ENCODE measurements at places on chromosomes 1 and 21. TPM values are rescaled to one million over a fixed set of nuclear protein-coding genes. Genes with fewer than 3 reads are reported as not detected.

The RIMS3 gene
- total RNA-seq, result 4.7 TPM

The CELA3A gene
- total RNA-seq, result not detected

The SMPDL3B gene
- 2.0 TPM for total RNA-seq

GRCh38 chr1:60866917-60867531 is 215.3 kb upstream of the NFIA start:
- H3K4me1 ChIP-seq, result no peaks in the 10 kb centered on the region
- no peak overlapping the region for H3K27ac ChIP-seq
- H3K36me3 ChIP-seq, result no peaks in the 10 kb centered on the region
- no peaks in the 10 kb centered on the region for H3K27me3 ChIP-seq
- no peak overlapping the region for H3K4me3 ChIP-seq

- H3K27ac ChIP-seq, result no peak overlapping the region
- H3K36me3 ChIP-seq, result no peaks in the 10 kb centered on the region
- H3K4me3 ChIP-seq, result no peak overlapping the region
These were observed 77.4 kb downstream of the RUNX1 start for GRCh38 chr21:34971656-34972055.

GRCh38 chr1:159678939-159679338 is 35.5 kb downstream of the CRP start:
- no peaks in the 10 kb centered on the region for H3K36me3 ChIP-seq
- no peaks in the 10 kb centered on the region for H3K4me1 ChIP-seq
- no peaks in the 10 kb centered on the region for H3K27me3 ChIP-seq
- no peak overlapping the region for H3K4me3 ChIP-seq

GRCh38 chr1:175262621-175263020 is 70.0 kb upstream of the KIAA0040 start:
- no peak for DNase-seq
- no peaks in the 10 kb centered on the region for H3K27me3 ChIP-seq
- peaks cover 4% of the 10 kb centered on the region for H3K4me1 ChIP-seq

DNA sequence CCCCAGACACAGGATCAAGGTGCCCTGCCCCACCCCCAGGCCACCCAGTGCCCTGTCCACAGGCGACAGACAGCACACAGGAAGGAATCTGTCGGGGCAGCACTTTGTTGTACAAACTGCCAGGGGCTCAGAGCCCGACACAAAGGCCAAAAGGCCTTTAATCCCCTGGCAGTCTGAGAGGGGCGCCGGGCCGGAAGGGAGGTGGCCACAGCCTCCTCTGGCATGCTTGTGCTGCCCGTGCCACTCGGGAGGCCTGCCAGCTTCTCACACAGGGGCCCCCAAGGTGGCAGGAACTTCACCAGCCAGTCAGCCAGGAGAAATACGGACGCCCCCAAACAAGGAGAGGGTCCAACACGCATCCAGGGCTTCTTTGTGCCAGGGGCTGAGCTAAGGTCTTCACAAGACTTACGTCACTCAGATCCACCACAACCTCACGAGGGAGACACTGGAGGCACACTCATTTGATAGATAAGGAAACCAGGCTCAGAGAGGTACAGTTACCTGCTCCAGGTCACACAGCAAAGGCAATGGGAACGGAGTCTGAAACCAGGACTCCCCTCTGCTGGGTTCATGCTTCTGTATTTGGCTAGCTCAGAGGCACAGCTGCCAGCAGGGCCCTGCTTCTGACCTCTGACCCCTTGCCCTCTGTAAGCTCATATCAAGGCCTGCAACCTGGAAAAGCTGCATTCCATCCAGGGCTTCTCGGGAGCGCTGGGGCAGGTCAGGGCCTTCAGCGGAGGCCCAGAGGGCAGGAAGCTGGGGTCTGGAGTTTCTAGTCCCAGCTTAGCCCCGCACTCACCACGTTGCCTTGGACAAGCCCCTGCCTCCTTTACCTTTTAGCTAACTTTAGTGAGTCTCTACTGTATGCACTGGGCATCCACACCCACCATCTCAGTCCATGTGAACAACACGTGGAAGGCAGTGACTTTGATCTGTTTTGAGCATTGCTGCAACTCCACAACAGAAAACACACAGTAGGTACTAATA is 34.8 kb downstream of the HSPG2 start:
- H3K27ac ChIP-seq, result peak overlapping the region; percentile 82
- no peak overlapping the region for H3K4me3 ChIP-seq
- no peak for DNase-seq
- no peaks in the 10 kb centered on the region for H3K27me3 ChIP-seq

DNA sequence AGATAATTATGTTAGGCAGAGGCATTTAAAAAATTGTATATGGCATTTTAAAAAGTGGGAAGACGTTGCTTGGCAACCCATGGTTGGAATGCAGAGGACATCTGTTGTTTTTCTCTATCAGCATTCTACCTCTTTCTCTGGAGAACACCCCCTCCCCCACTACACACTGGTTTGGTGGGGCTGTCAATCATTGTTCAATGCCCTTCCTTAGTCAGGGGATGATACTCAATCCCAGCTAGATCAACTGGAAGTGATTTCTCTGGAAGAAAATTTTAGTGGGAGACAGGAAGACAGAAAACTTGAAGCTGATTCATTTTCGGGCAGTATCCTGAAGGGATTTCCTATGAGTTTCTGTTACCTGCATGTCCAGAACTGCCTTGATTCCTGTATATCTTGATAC is 35.7 kb upstream of the CAP1 start:
- H3K27me3 ChIP-seq, result no peaks in the 10 kb centered on the region
- no peaks in the 10 kb centered on the region for H3K36me3 ChIP-seq
- no peak overlapping the region for H3K4me3 ChIP-seq
- no peak for DNase-seq
- H3K4me1 ChIP-seq, result no peaks in the 10 kb centered on the region
- no peak overlapping the region for H3K27ac ChIP-seq

DNA sequence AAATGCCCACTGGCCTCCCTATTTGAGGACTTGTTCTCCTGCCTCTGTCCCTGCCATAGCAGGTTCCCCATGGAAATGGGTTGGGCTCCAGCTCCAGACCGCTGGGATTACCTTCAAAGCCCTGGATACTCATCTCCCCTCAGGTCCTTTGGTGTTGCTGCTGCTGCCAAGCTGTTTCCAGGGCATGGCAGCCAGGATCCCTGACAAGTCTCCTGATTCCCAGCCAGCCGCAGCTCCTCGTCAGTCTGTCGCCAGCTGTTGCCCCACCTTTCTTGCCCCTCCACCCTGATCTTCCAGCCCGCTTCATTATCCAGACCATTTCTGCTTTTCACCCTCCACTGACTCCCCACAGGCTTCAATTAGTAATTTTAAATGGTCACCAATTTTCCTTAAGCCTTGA is 68.3 kb upstream of the KCND3 start:
- no peak for DNase-seq
- H3K36me3 ChIP-seq, result no peaks in the 10 kb centered on the region
- H3K4me3 ChIP-seq, result no peak overlapping the region
- no peak overlapping the region for H3K27ac ChIP-seq
- H3K27me3 ChIP-seq, result no peaks in the 10 kb centered on the region
- peaks cover 9% of the 10 kb centered on the region for H3K4me1 ChIP-seq

GRCh38 chr1:234212764-234213657 is 160.2 kb upstream of the COA6 start:
- no peak for DNase-seq
- H3K27ac ChIP-seq, result no peak overlapping the region
- H3K36me3 ChIP-seq, result no peaks in the 10 kb centered on the region

DNA sequence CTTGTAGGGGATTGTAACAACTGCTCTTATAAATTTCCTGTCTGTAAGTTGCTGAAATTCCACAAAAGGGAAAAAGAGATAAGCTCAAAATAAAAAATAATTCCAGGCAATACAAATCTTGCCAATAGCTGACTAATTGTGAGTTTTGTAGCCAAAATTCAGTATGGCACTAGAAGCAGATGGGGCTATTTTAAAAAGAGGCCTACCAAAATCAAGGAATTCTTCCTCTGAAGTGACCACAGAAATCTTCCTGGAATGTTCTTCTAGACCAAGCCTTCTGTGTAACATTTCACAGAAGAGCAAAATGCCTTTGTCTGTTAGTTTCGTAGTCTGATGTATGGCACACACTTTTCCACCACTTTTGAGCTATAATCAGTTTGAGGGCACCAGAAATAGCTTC is 127.6 kb downstream of the CYYR1 start:
- no peak for DNase-seq
- no peak overlapping the region for H3K27ac ChIP-seq
- H3K27me3 ChIP-seq, result no peaks in the 10 kb centered on the region
- H3K4me3 ChIP-seq, result no peak overlapping the region
- no peaks in the 10 kb centered on the region for H3K36me3 ChIP-seq
- H3K4me1 ChIP-seq, result no peaks in the 10 kb centered on the region

DNA sequence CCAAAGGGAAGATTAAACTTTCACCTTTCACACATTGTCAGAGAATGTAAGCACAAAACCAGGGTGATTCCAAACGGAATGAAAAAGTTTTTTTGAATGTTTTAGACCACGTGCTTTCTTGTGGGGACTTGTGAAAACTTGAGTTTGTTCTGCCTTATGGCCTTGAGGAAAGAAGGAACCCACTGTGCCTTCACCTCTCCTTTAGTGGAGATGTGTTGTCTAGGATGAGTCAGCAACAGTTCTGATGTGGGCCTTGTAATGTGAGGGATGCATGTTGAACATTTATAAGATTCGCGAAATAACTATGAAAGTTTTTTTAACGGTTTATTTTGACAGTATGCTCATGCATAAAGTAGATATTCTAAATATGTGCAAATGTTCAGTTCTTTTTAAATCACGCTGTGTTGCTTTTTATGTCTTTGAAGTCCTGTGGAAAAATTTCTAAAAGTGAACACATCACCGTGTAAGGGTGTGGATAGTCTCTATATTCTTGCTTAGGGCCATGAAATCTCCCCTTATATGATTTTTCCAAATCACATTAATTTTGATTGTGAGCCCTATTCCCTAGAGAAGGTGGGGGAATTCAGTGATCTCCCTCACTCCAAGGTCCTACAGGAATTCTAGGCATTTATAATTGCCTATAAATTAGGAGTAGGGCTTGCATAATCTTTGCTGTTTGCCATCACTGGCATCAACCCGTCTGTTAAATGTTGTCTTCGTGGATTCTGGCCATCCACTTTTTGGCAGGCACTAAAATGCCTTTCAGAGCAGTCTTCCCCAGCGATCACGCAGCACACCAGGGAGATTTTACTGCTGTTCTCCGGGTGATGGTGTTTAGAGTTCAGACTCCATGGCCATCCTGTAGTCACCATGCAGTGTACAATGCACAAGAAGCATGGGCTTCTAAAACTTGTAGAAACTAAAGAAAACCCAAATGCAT is 47.4 kb downstream of the PLA2G4A start:
- peak overlapping the region; percentile 34 for H3K27ac ChIP-seq
- H3K36me3 ChIP-seq, result no peaks in the 10 kb centered on the region
- peaks cover 10% of the 10 kb centered on the region for H3K4me1 ChIP-seq
- no peak for DNase-seq

GRCh38 chr21:17472182-17472581 is 40.7 kb upstream of the CXADR start:
- H3K27me3 ChIP-seq, result no peaks in the 10 kb centered on the region
- H3K4me3 ChIP-seq, result no peak overlapping the region
- H3K4me1 ChIP-seq, result peaks cover 13% of the 10 kb centered on the region
- no peak for DNase-seq

- H3K36me3 ChIP-seq, result no peaks in the 10 kb centered on the region
- no peak overlapping the region for H3K27ac ChIP-seq
- no peaks in the 10 kb centered on the region for H3K27me3 ChIP-seq
- no peak for DNase-seq
- no peaks in the 10 kb centered on the region for H3K4me1 ChIP-seq
These were observed 34.3 kb downstream of the FAM78B start for GRCh38 chr1:166132496-166132895.

DNA sequence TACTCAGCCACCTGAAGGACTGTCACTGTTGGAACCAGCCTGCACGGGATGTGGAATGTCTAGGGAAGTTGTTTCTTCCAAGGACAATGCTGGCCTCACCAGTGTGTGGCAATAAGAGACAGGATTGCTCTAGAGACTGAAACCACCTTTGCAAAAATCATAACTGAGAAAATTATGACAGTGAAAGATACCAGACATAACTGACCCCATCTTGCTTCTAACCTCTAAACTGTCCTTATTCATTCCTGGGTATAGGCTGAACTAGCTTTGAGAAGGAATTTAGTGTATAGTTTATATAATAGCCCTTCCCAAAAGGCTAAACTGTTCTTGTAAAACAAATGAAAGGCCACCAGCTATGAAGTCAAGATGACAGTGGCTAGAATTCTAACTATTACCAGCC is 83.6 kb downstream of the IER5 start:
- no peaks in the 10 kb centered on the region for H3K36me3 ChIP-seq
- H3K27me3 ChIP-seq, result no peaks in the 10 kb centered on the region
- H3K4me3 ChIP-seq, result no peak overlapping the region

GRCh38 chr1:94305704-94306103 is 68.3 kb upstream of the ARHGAP29 start:
- peaks cover 4% of the 10 kb centered on the region for H3K4me1 ChIP-seq
- H3K36me3 ChIP-seq, result no peaks in the 10 kb centered on the region
- DNase-seq, result no peak
- no peak overlapping the region for H3K4me3 ChIP-seq
- H3K27ac ChIP-seq, result no peak overlapping the region

DNA sequence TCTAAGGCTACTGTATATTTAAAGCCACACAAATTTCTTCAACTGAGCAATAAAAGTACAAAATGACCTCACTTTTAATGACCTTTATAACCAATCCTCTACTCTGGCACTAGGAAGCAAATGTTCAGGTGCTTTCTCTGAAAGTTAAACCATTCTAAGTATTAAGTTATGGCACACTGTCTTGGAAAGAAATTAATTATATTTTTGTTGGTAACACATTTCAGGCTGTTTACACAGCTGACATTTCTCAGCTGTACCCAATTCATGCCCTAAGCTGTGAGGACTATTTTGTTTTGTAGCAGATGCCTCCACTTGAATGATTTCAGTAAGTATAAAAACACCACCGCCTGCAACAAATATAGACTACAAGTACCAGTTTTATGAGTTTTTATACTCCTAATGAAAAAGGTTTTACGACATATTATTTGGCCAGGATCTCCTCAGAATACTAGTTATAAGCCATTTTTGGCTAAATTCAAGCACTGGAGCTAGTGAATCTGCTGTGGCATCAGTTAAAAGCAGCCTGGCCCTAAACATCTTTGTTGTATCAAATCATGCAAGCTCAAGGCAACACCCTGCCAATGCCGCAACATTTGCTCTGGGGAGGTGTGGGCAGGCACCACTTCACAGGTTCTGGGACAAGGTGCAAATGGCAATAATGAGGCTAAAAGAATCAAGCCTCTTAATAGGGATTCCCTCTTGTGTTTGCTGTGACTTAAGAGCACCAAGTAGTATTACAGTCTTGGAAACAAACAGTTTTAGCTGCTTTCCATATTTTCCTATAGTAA is 228.4 kb upstream of the DMRTA2 start:
- H3K4me3 ChIP-seq, result no peak overlapping the region
- no peak overlapping the region for H3K27ac ChIP-seq
- peaks cover 12% of the 10 kb centered on the region for H3K4me1 ChIP-seq
- no peaks in the 10 kb centered on the region for H3K27me3 ChIP-seq
- no peak for DNase-seq
- no peaks in the 10 kb centered on the region for H3K36me3 ChIP-seq

Measured in vagina (tissue), 2 donors.